ENCODE measurements at places on chromosomes 1 and 21.
A peak's percentile ranks its signal among the peaks of the same experiment; 100 is the strongest.

GRCh38 chr1:101479945-101480344 is 243.1 kb downstream of the S1PR1 start:
- no peak for DNase-seq

DNA sequence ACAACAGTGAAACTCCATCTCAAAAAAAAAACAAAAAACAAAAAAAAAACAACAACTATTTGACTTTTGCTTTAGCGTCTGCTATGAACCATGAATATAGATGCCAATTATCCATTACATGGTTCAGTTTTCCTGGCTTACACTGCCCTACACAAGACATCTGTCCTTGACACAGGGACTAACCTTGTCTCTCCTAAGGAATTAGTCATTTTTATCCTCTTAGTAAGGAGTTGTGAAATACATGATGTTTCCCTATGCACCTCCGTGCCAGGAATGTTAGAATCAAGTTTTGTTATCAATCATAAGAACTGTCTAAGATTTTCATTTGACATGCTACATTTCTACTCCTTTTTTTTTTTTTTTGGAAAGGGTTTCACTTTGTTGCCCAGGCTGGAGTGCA is 241.8 kb downstream of the KIF26B start:
- no peak for DNase-seq

- no peak for DNase-seq
Measured at GRCh38 chr1:1347663-1348419, 1.4 kb downstream of the DVL1 start.

DNA sequence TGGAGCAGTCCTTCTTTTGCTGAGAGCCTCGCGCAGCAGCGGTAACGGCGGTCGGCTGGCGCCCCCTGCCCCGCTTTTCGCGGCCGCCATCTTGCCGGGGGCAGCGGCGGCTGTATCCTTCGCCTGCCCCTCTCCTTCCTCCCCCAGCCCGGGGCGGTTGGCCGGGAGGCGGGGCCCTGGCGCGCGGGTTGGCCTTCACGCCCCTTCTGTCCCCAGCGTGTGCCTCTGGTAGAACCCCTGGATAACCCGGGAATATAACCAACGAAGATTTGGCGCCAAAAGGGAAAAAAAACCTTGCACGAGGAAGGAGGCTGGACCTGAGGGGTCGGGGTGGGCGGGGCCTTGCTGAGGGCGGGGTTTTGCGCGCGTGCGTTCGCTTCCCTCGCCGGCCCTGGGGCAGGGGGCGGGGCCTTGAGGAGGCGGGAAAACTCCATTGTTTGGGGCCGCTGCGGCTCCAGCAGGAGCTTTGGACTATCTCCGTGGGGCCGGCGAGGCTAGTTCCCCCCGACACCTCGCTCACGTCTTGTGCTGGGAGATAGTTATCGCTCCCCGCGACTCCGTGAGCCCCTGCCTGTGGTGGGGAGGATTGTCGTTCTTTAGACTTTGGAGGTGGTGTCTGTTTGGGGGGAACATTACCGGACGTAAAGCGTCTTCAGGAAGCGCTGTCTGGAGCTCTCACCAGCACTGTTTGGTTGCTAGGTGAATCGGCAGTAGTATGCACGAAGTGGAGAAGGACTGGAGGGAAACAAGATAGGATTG is 689 bp downstream of the NASP start:
- peak; percentile 86 for DNase-seq

DNA sequence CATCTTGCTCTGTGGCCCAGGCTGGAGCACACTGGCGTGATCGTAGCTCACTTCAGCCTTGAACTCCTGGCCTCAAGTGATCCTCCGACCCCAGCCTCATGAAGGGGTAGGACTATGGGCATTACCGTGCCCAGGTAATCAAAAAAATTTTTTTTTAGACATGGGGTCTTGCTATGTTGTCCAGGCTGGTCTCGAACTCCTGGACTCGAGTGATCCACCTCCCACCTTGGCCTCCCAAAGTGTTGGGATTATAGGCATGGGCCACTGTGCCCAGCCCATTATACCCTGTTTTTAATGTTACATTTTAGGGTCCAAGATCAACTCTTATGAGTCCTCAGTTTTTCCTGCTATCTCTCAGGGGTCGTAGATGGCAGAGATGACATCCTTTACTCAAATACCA is 6.3 kb downstream of the MRAP start:
- DNase-seq, result no peak

DNA sequence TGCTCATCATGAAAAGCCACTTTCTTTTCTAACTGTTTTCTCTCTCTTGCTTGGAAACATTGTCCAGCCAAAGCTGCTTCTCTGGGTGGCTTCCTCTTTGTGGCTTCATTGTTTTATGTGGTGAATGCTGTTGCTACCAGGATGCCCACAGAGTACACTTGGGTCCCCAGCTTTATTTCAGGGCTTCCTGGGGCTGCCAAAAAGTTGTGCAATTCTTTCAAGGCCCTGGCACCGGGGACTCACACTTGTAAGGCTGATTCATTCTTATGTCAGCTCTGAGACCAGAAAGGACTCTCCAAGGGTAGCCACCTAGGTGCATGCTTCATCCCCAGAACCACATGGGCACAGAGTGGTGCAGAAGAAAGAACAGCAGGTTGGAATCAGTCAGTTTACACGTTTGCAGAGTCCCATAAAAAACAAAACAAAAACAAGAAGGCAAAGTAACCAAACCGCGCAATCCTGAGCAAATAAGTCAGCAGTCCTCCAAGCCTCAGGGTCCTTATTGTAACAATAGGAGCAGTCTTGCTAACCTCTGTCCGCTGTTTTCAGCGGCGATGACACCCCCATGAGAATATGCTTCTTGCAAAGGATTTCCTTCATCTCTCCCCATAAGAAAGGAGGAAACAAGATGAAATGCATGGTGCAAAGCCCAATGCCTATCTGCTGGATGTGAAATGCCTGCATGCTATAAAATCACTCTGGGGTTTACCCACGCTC is 89.9 kb upstream of the SSX2IP start:
- no peak for DNase-seq

DNA sequence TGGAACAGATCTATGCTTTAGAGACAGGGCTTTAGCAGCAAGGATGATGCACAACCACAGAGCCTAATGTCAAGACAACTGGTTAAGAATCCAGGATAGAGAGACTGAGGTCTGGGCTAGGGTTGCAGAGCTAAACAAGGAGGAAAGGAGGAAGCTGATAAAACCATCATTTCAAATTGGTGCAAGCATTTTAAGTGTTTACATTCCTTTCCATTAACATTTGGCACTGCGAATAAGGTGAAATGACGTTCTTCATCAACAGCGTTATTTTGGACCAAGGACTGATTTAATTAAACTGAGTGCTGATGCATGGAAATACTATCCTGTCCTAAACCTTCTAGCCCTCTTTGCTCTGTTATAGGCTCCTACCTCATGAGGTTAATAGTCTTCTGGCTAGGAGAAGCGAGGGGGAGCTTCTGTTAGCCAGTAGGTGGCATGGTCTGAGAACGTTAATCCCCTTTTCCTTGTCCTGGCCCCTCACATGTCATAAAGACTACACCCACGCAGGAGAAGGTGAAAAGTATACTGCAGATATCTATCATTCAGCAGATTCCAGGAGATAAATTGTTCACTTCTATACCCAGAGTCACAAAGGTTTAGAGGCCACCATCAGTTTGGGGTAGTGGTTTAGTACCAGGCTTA is 7.6 kb upstream of the C1orf21 start:
- DNase-seq, result no peak

DNA sequence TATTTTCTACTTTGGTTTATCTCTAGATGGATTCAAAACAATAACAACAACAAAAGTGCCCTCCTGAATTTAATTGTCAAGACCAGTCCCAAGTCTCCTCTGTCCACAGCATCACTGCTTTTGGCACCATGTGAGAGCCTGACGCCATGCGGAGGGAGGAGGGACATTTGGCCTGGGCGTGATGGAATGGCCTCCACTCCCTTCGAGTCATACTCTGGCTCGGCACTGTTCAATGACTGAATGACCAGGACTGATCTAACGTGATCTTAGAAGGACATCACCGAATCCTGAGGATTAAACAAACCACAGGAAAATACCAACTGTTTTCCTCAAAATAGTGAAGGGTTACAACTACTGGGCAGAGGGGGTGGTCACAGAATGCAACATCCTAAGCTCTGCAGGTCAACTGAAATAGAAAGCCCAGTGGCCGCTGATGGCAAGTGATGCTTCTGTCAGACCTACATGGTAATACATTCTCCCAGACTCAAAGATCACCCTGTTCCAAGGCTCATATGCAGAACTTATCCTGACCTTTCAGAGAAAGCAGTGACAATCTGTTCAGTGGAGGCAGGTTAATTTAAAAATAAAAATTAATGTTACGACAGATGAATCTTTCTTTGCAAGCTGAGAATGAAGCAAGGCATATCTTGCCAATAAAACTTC is 19.1 kb downstream of the SRSF4 start:
- no peak for DNase-seq

- DNase-seq, result no peak
Measured at GRCh38 chr1:244628789-244629188, 24.1 kb upstream of the DESI2 start.

DNA sequence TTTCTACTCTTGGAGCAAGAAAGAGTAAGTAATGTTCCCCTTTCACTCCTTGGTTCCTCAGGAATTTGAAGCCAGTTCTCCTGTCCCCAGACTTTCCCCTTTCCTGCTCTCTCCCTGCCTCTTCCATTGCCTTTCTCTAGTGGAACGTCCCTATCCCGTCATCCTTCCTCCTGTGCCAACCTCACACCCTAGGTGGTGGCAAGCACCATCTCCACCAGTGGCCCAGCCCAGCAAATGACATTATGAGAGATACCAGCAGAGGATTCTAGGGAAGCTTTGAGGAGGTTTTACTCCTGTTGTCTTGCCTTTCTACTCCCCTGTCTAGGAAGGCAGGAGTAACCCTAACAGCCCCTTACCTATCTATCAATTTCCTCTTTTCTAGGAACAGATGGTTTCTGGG is 8.1 kb upstream of the TACSTD2 start:
- no peak for DNase-seq

DNA sequence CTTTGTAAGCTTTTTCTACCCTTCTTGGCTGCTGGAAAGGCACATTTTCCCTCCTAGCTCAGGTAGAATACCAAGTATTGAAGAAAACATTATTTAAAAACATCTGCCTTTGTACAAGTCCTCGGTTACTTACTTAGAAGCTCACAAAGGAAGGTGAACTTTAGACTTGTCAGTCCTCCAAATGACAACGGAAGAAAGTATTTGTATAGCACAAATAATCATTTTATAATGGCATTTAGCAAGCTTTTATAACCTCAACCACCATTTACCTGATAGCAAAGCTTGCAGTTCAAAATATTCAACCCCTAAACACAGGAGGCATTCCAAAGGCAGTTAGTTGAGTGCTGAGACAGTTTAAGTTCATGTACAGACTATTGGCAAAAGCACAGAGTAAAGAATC is 2.5 kb upstream of the FCAMR start:
- no peak for DNase-seq

GRCh38 chr1:192252776-192253175 is 64.0 kb upstream of the RGS21 start:
- DNase-seq, result no peak

DNA sequence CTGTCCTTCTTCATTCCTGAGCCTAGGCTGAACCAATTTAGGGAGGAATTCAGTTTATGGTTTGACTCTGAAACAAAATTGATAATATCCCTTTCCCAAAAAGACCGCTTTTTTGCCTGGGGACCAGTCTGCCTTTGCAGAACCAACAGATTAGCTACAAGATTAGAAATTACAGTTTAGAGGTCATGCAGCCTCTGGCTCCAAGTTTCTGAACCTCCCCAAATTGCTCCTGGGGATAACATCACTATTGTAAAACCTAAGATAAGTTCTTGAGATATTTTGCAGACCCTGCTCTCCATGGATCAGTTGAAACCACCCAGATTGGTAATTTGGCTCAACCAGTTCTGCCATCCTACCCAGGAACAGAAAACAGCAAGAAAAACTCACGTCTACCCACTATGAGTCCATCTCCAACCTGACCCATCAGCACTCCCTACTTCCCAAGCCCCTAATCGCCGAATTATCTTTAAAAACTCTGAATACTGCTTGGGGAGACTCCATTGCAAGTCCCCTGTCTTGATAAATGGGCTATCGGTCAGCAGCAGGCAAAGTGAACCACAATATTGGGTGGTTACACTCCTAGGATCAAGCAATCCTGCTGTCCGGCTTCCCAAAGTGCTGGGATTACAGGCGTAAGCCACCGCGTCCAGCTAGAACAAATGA is 605 bp upstream of the RABGGTB start:
- DNase-seq, result no peak

GRCh38 chr1:87684194-87684593 is 355.5 kb downstream of the LMO4 start:
- DNase-seq, result no peak
